Stromal cell of bone marrow (primary cell): ENCODE measurements at places on chromosomes 7 and 10.

DNA sequence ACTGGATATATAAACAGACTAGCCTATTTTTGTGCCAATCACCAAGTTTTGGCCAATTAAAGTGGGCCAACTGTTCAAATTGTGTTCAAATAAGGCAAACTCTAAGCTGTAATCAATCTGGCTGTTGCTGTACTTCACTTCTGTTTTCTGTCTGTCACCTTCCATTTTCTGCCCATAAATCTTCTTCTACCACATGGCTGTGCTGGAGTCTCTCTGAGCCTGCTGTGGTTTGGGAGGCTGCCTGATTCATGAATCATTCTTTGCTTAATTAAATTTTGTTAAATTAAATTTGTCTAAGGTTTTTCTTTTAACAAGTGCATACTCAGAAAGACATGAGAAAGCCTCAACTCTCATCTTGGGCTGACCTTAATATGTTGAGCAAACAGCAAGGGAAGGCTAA lies 172.6 kb upstream of the VIPR2 start:
- no peak for DNase-seq

DNA sequence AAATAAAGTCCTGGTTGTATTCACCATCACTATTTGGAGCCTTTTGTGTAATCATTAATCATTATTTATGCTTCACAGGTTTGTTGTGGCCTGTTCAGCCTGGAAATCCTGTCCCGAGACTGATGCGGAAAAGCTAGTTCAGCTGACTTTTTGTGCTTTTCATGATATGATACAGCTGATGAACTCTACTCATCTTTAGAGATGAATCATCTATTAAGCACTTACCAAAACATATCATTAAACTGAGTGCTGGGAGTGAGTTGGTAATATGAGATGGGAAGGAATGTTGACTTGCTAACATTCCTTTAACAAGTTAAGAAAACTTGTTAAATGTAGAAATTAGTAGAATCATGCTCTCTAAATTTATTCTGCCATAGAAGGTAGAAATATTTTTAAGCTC lies 53.0 kb downstream of the CROT start:
- no peak for DNase-seq

- DNase-seq, result no peak
These were observed 494.0 kb downstream of the KIF20B start for GRCh38 chr10:90195288-90195840.

GRCh38 chr7:22657479-22657878 lies 69.5 kb upstream of the IL6 start:
- no peak for DNase-seq

DNA sequence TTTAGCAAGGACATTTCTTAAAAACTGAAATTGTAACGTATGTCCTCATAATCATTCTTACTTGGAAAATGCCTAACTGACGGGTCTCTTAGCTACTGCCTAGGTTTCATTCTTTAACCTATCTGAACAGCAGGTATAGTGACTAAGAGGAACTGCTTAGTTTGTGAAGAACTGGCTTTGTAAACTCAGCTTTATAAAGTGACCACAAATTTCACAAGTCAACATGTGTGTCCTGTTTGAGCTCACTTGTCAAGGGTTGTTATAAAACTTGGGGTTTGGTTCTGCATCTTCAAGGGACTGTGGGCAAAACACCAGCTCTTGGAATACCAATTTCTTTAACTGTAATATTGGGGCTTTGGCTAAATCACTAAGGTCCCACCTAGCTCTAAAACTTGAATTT lies 32.2 kb downstream of the MRPS33 start:
- DNase-seq, result no peak

DNA sequence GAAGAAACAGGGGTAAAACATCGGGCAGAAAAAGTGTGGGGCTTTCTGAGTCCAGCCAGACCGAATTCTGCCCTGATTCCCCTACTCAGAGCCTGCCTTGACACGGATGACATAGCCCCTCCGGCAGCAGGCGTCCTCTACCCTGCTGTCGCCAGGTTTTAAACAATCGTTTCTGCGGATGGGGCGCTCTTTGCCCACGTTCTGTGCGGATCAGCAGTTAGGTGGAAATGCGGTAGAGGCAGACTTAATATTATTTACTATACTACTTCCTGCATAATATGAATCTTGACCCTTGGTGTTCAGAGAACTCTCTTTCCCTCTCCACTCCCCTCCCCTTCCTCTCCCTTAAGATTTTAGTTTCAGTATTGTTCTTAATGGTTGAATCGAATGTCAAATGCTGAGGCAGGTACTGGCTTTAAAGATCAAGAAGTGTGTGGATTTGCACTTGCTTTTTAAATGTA lies 2.4 kb downstream of the GATA3 start:
- no peak for DNase-seq

GRCh38 chr10:15379078-15379477 lies 8.0 kb upstream of the FAM171A1 start:
- DNase-seq, result no peak

DNA sequence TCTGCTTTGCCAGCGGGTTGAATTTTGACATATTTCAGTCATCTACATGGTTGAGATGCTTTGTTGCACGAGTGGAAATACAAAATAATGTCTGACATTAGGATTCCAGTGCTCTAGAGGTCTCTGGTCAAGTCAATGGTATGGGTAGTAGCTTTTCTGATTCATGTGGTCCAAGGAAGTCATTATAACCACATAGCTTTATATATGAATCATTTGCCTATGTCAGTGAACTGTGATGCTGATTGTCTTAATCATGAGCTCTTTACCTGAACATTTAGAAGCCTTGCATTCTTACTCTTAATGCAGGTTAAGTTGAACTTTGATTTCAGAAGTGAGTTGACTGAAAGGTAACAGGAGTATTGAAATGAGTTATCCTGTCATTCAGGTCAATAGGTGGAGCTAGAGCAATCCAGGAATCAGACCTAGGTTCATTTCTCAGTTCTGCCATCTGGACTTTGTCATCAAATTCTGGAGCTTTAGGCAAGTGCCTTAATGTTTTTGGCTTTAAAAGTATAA lies 3.3 kb downstream of the MAPK8 start:
- peak; percentile 7 for DNase-seq

- no peak for DNase-seq
These were observed 101.7 kb downstream of the PTN start for GRCh38 chr7:137241655-137242360.

DNA sequence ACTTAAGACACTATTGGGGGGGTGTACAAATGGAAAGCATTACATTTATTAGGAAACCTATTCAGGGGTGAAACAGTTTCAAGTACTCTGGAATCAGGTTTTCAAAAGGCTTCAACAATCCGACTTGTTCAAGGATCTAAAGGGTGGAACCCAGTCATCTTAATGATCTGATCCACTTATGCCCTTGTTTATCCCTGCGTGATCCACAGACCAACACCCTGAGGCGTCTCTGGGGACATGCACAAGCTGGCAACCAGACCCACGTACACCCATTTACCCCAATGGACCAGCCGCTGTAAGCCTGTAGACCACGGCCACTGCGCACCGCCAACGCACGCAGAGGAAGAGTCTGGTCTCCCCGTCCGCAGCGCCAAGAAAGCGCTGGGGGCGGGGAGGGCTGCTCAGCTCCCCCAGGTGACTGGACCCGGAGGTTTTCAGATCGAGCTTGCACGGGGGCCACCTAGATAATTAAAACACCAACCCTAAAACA lies 13.4 kb downstream of the HNRNPF start:
- no peak for DNase-seq

DNA sequence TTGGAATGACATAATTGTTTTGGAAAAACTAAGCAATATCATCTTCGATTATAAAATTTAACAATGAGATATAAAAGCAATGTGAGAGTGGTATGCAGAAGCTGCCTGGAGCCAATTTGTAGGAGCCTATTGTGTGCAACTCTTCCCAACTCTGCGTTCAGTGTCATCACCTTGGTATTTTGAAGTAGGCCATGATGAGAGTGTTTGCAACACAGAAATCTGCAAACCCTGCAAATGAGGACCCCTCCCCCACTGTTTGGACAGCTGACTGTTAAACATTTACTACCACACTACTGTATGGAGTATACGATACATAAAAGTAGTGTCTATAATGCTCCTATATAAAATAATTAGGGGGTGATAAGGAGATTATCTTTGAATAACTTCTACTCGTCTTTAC lies 531.3 kb downstream of the ATRNL1 start:
- DNase-seq, result no peak

DNA sequence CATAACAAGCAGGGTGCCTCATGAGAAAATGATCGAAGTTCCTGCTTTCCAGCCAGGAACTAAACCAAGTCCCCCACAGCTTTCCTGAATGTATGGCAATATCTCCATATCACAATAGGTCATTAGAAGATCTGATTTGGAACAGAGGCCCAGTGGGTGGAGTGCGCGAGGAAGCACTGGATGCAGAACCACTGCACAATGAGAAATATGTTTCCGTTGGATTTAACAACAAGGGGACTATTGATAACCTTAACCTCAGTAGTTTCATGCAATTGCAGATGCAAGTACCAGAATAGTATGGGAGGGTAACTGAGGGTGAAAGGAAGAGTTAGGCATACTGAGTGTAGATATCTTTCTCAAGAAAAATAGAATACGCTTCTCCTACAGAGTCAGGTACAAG lies 45.3 kb downstream of the ZPBP start:
- no peak for DNase-seq

- DNase-seq, result no peak
These were observed 67.7 kb upstream of the DRGX start for GRCh38 chr10:49463605-49464004.

DNA sequence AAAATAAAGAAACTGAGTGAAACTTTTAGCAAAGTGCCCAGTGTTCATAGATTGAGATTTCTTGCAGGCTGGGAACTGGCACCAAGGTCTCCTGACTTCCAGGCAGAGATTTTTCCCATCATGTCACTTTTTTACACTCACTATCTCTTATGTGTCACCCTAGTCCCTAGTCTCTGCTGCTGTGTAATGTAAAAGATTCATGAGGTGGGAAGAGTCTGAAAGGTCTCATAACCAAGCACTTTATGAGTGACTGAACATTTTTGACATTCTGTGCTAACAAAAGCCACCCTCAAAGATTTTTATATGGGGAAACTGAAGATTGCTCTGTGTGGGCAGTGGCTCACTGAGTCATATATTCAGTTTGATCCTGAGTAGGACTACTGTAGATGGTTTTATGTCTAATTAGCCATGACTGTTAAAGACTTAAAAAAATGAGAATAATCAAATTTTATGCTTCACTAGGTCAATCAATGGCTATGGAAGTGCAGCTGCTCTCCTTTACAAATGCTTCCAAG lies 900.3 kb upstream of the SORCS1 start:
- DNase-seq, result no peak

- DNase-seq, result peak; percentile 5
These were observed 162.1 kb downstream of the TSPAN12 start for GRCh38 chr7:120695848-120696247.

- DNase-seq, result no peak
These were observed 9.8 kb downstream of the MAPK8 start for GRCh38 chr10:48316236-48316635.

- no peak for DNase-seq
These were observed 42.2 kb downstream of the BMPR1A start for GRCh38 chr10:86798611-86799010.

- DNase-seq, result no peak
These were observed 160.0 kb downstream of the TAX1BP1 start for GRCh38 chr7:27900006-27900405.

DNA sequence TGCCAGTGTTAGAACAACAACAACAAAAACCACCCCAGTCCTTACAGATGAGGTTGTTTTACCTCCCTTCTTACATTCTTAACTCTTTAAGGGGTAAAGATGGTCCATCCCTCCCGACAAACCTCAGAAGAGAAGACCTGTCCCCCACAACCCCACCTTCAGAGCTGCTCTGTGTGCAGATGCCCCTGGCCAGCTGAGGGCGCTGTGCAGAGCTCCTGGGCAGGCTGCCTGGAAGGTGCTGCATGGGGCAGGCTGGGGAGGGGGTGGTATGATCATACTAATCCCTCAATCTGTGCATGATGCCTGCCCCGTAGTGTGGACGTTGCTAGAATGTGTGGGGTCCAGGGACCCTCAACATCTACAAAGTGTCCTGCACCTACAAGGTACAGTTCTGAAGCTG lies 387.1 kb downstream of the INHBA start:
- DNase-seq, result no peak

DNA sequence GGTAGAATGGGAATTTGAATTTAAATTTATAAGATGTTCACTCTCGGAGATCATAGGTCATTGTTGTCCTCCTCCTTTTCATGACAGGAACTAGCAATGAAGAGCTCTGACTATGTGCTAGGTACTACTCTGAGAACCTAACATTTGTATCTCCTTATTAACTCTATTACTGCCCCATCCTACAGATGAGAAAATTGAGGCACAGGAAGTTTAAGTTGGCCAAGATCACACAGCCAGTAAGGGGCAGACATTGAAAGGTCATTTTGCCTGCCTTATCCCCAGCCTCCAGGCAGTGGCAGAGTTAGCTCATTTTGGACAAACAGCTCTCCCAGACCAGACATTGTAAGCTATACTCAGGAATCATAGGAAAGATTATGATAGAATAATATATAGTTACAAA lies 6.0 kb downstream of the SRGN start:
- DNase-seq, result no peak

GRCh38 chr7:39399986-39400385 lies 166.2 kb upstream of the YAE1 start:
- no peak for DNase-seq

GRCh38 chr7:140084972-140085371 lies 22.2 kb upstream of the PARP12 start:
- no peak for DNase-seq

GRCh38 chr7:43463401-43463980 lies 119.4 kb upstream of the STK17A start:
- DNase-seq, result no peak

- DNase-seq, result no peak
These were observed 20.8 kb upstream of the GGCT start for GRCh38 chr7:30525429-30525828.

DNA sequence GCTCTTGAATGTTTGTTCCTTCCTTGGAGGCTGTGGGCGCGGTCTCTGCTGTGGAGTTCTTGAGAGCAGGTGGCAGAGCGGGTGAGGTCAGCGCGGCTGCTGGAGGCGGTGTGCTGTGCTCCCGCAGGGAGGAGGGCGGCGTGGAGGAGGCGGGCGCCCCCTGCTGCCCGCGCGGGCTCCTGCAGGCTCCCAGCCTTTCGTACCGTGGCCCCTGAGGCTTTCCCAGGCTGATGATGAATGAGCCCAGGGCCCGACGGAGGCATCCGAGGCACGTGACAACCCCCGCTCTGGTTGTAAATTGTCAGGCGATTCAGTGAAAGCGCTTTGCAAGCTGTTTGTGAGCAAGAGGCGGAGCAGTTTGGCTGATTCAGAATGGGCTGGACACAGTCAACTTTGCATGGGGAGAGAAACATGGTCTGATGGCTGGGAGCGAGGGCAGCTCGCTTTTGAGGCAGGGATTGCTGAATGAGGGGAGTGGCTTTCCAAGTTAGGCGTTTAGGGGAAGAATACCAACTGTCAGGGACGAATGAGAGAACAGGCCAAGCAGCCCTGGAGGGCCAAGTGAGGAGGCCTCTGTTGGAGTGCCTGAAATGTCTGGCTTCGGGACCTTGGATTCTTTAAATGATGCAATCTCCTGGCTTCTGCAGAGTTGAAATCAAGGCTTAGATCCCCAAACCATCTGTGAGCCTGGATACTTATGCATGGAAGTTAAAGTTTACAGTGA lies 46.6 kb downstream of the CDHR3 start:
- peak; percentile 99 for DNase-seq

- no peak for DNase-seq
These were observed 109.5 kb downstream of the ADCY1 start for GRCh38 chr7:45683556-45684148.
